Fibroblast of lung (primary cell): ENCODE measurements at places on chromosomes 1 and 21. TPM values are rescaled to one million over a fixed set of nuclear protein-coding genes. Genes with fewer than 3 reads are reported as not detected.
A peak's percentile ranks its signal among the peaks of the same experiment; 100 is the strongest.

The PPIAL4G gene
- total RNA-seq, result not detected in 2 replicates

The TAL1 gene
- under 0.01 TPM in 1 of 2 replicates, not detected in the other for total RNA-seq

DNA sequence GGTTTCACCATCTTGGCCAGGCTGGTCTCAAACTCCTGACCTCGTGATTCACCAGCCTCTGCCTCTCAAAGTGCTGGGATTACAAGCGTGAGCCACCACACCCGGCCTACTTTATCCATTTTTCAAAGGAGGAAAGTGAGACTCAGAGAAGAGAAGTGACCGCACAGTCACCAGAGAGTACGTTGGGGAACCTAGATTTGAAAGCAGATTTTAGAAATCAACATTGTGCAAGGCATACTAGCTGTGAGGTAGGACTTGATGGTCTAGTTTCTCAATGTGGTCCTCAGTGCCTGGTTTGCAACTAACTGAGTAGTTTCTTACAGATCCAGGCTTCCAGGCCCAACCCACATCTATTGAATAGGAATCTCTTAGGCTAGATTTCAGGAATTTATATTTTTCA, 1.7 kb upstream of the PRCC start:
- DNase-seq, result no peak

The CCDC30 gene
- 1.3 TPM in 2 replicates for total RNA-seq

The INKA2 gene
- total RNA-seq, result 3.5 and 3.9 TPM in 2 replicates

DNA sequence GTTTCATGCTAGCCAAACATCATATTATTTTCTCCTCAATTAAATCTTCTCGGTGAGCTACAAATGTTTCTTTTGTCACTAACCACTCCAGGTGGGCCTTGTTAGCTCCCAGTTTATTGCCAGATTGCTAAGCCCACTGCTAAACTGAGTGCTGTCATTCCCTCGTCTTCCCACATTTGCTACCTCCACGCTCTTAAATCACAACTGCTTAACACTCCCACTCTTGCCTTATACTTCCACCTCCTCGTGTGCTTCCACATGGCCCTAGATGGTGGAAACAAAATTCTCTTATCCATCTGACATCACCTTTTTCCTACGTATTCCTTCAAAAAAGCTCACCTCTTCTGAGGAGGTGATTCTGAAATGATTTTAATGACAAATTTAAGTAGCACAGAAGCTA, 34.6 kb upstream of the AKT3 start:
- no peak for DNase-seq

DNA sequence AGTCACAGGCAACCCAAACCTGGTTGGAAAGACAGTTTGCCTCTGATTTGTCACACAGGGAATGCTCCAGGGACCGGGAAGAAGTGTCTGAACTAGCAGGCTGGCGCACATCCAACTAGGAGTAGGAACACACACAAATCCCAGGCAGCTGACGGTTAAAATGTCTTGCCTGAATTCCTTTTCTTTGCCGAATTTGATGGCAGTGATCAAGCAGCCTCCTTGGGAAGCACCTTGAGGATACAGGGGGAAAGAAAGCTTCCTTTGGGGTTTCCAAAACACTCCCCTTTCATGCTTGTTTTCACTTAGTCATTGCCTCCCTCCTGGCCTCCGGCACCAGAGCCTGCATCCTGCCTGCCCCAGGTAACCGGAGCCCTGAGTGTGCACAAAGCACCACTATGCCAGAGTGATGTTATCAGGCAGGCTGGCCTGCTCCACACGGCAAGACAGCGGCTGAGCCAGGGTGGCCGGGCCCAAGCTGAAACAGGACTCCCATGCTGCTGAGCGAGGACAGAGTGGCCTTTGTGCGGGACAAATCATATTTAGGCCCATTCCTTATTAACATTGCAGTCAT, 193.8 kb downstream of the LMX1A start:
- DNase-seq, result no peak

- DNase-seq, result peak; percentile 28
Observed at GRCh38 chr1:44905276-44905675, 62.2 kb upstream of the PTCH2 start.

GRCh38 chr1:34780528-34780927, 486 bp upstream of the GJB3 start:
- DNase-seq, result no peak

The KCNE1 gene
- total RNA-seq, result under 0.01 and 0.33 TPM in 2 replicates

The MYOG gene
- not detected in 2 replicates for total RNA-seq

GRCh38 chr1:27163093-27163492, 8.2 kb upstream of the SLC9A1 start:
- DNase-seq, result no peak

DNA sequence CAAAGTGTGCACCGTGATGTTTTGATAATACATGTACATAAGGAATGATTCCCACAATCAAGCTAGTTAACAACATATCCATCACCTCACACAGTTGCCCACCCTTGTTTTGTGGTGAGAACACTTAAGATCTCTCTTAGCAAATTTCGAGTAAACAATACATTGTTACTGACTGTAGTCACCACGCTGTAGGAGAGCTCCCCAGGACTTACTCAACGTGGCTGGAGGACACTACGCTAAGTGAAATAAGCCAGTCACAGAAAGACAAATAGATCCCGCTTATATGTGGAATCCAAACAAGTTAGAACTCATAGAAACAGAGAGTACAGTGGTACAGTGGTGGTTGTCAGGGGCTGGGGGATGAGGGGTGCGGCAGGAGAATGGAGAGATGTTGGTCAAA, 24.8 kb downstream of the GPR137B start:
- no peak for DNase-seq

The OR6N1 gene
- not detected in 2 replicates for total RNA-seq

DNA sequence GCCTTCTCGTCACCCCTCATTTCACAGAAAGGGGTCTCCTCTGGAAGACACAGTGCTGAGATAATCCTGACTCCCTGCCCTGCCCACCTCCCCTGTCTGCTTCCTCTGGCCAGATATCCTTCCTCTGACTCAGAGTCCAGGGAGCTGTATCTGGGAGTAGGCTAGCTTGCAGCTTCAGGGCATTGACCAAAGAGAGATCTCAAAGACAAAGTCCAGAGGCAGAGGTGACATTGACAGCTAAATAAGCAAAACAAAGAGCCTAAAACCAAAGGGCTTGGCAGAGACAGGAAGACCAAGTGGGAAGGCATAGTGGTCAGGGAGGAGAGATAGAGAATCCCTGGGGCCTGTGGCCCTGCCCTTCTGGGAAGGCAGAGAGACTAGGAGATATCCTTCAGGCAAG, 64.9 kb downstream of the TNR start:
- no peak for DNase-seq

The CLCA1 gene
- total RNA-seq, result not detected in 2 replicates

The HTR6 gene
- under 0.01 TPM in 1 of 2 replicates, not detected in the other for total RNA-seq

- no peak for DNase-seq
Observed at GRCh38 chr1:45787905-45788304, 15.5 kb upstream of the MAST2 start.

The IFNAR2 gene
- total RNA-seq, result 5.1 and 5.6 TPM in 2 replicates

GRCh38 chr1:205294175-205294917, 27.2 kb downstream of the NUAK2 start:
- DNase-seq, result peak; percentile 88

The DENND4B gene
- 13.6 and 17.7 TPM in 2 replicates for total RNA-seq

The ARHGAP30 gene
- not detected in 2 replicates for total RNA-seq

- no peak for DNase-seq
Observed at GRCh38 chr21:45995686-45996179, 14.2 kb downstream of the COL6A1 start.

GRCh38 chr1:30008998-30009657, 714.3 kb downstream of the MATN1 start:
- DNase-seq, result peak; percentile 6

- DNase-seq, result no peak
Observed at GRCh38 chr1:172221436-172221835, 199.0 kb upstream of the C1orf105 start.

The SPRR2F gene
- not detected in 2 replicates for total RNA-seq

DNA sequence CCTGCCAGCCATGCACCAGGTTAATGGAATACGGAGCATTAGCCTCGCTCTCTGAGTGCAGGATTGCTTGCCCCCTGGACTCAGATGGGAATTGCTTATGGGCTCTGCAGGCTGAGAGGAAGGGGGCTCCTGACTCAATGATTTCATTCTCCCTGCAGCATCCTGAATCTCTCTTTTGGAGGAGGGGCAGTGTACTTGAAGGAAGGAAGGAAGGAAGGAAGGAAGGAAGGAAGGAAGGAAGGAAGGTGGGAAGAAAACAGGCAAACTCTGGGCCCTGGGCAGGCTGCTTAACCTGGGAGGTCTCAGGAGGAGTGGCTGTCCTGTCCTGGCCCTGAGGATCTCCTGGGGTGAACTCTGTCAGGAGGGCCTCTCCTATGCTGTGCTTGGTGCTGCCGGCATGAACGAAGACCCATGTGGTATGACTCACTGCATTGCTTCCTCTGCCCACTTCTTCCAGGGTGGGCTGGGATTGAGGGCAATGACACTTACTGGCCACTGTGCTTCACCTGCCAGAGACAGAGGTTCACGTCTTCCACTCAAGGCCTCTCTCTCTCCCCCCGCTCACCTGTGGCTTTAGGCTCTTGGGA, 257.1 kb upstream of the CSF3R start:
- no peak for DNase-seq

DNA sequence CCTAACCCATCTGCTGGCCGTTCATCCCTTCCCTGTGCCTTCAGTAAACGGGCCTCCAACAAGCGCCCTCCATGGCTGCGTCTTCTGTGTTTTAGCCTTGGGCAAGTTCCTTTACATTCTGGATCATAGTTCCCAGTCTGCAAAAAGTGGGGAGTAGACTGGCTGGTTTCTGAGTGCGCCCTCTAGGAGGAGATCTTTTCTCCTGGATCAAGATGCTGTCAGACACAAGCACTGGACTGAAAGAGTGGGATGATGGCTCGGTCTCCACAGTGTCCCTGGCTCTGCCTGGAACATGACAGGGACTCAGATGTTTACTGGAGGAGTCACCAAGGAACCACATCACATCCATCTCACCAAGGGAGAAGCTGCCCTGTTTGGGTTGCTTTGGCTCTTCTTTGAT, 88.8 kb downstream of the PRDM2 start:
- DNase-seq, result no peak

The INAVA gene
- not detected in 2 replicates for total RNA-seq

DNA sequence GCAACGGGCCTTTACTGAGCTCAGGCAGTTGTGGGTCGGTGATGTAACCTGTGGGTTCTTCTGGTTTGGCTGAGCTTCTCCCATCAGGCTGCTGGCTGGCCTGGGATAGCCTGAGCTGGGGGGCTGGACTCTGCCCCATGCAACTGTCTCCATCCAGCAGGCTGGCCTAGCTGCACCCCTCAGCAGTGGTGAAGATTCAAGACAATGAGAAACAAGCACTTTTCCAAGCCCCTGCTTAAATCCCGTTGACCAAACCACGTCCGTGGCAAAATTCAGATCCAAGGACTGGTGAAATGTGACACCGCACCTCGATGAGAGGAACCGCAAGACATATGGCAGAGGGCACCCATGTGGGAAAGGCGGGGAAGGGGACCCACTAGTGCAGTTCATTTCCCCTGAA, 25.6 kb downstream of the PRSS38 start:
- DNase-seq, result no peak

GRCh38 chr1:116457946-116458604, 85.0 kb downstream of the ATP1A1 start:
- DNase-seq, result no peak
